ENCODE measurements at places on chromosomes 7 and 10.

DNA sequence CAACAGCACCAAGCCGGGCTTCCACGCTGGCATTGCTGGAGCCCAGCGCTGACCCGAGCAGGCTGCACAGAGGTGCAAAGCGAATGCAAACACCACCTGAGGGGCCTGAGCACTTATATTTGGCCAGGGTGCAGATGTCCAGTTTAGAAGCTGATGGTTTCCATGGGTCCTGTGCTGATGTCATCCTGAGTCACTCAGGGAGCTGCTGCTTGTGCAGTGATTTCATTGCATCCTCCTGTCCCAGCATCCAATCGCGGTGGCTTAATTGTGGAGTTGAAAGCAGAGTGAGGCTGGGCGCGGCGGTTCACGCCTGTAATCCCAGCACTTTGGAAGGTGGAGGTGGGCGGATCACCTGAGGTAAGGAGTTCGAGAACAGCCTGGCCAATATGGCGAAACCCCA is 410.2 kb upstream of the KLF6 start:
- no peak for DNase-seq

- no peak for DNase-seq
These were observed 102.4 kb downstream of the CFTR start for GRCh38 chr7:117582219-117582704.

GRCh38 chr10:98194633-98195032 is 60.2 kb downstream of the R3HCC1L start:
- no peak for DNase-seq

- no peak for DNase-seq
These were observed 42.3 kb downstream of the GRID2IP start for GRCh38 chr7:6508950-6509349.

GRCh38 chr7:99831595-99831994 is 3.8 kb downstream of the CYP3A43 start:
- no peak for DNase-seq

- no peak for DNase-seq
These were observed 7.4 kb upstream of the MALRD1 start for GRCh38 chr10:19041171-19041570.

GRCh38 chr7:79504607-79505389 is 51.3 kb upstream of the MAGI2 start:
- no peak for DNase-seq

DNA sequence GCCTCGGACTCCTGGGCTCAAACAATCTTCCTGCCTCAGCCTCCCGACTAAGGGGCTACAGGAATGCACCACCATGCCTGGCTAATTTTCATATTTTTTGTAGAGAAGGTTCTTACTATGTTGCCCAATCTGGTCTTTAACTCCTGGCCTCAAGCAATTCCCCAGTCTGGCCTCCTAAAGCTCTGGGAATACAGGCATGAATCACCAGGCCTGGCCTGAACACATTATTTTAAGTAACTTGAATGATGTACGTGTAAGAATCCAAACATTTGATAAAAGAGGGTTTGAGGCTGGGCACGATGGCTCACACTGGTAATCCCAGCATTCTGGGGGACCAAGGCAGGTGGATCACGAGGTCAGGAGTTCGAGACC is 13.0 kb upstream of the BAMBI start:
- no peak for DNase-seq

DNA sequence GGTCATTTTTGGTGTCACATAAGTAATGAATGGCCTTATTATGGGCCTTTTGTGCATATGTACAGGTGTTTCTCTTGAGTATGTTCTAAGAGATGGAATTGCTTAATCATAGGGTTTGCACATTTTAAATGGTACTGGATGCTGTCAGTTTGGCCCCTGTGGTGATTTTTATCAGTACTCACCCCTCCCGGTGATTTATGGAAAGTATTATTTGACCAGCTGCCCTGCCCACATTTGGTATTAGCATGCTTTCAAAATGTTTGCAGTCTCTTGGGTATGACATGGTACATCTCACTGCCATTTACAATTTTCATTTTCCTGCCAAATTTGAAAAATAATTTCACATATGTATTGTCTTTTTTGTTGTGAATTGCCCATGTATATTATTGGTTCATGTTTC is 427.7 kb downstream of the LRMDA start:
- DNase-seq = no peak

- DNase-seq = no peak
These were observed 184.4 kb downstream of the LRRTM3 start for GRCh38 chr10:67110286-67110685.

- DNase-seq = no peak
These were observed 32.1 kb upstream of the CALN1 start for GRCh38 chr7:72444026-72444776.

DNA sequence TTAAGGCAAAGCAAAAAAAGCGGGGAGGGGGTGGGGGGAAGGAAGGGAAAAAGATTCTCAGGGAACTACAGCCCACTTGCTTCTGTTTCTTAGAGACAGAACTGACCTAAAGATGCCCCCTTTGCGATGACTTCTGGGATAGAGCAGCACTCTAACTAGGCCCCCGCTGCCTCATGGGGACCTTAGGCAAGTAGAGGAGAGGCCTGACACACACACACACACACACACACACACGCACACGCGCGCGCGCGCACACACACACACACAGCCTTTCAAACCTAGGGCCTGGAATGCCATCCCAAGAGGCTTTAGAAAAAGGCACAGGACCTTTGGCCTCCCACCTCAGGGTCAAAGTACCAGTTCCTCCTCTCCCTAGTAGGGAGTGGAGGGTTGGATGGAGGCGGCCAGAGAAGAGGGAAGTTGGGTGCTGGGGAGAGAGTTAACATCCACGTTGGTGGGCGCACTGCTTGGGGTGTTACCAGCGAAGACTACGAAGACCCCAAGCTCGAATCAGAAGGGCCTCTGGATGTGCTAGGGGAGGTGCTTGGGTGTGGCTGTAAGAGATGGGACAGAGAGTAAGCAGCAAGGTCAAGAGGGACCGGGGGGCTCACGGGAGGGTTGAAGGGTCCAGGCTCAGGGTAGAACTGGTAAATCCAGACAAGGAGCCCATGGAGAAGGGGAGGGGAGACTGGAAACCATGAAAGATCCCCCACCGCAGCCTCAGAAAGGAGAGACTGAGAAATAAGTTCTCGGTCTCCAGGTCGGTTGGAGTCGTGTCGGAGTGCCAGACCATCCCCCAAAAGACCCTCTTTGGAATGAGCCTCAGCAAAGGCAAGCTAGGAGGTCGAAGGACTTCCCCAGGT is 1.2 kb upstream of the COL1A2 start:
- DNase-seq = no peak

- peak; percentile 81 for DNase-seq
These were observed 873 bp downstream of the GTF2I start for GRCh38 chr7:74658178-74659004.

DNA sequence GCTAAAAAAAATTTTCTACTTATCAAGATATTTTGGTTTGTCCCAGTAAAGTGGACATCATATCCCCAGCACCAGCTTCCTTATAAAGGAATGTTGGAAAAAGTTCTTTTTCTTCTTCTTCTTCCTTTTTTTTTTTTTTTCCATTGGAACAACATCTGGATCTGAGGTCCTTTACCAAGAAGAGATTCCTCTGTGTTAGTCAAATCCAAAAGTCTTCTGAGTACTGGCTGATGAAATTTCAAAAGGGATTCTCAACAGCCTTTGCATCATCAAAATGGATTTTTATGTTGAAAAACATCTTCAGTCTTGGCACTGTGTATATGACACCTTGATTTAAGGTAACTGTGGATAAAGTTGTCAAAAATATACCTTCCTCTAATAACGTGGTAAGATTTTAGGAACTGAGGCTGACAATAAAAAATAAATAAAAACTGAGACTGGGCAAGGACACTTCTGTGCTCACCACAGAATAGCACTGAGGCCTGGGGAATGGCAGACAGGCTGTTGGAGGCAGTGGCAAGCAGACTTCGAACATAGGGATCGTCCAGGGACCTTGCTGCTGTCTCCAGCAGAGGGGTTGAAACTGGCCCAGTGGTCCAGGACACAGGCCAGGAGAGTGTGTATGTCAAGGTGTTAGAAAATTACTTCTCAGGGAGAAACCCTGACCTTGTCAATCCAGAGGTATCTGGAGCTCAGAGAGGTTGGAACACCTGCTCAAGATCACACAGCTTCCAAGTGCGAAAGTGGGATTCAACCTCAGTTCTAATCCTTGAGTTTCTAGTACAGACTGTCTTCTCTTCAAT is 130.4 kb downstream of the PTPN20 start:
- no peak for DNase-seq

DNA sequence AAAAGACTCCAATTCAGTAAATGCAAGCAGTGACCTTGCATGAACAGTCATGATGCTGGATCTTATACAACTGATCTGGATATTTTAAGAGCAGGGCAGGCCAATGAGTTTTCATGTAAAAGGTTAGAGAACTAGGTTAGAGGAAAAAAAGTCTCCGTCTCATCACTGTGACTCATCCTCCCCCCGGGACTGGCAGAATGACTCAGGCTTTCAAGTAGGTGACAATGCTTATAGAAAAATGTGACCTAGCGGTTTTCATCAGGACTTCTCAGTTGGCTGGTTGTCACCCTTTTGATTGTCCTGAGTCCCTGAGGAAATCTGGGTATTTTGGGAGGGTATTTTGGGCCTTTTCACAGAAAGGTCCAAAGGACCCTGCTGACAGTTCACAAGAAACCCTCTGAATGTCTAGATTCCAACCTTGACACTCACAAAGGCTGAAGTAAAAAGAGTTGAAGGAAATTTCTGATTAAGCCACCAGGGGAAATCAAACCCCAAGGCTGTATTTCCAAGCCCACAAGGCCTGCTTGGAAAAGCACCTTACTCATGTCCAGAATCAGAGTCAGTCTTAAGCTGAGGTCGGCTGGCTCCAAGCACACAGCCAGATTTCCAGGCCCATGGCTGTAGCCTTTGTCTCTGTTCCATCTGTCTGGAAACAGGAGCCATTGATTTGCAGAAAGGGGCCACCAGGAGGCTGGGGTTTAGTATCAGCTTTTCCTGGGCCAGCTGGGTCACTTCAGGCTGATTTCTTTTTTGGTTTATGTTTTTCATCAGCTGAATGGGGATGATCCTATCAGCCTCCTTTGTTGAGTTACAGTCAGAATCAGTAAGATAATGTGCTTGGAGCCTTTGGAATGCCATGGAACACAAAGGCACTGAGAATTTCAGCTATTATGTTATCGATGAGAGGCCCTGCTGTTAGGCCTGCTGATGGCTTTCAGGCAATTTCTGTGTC is 226.4 kb upstream of the HABP2 start:
- DNase-seq = no peak
